ENCODE measurements at places on chromosomes 13 and 19. TPM values are rescaled to one million over a fixed set of nuclear protein-coding genes. Genes with fewer than 3 reads are reported as not detected.

ZNF575 gene
- not detected for polyA plus RNA-seq

KIR2DL4 gene
- polyA plus RNA-seq = not detected

ZNF763 gene
- 17.9 TPM for polyA plus RNA-seq

KCTD12 gene
- polyA plus RNA-seq = 2.7 TPM

ZNF358 gene
- polyA plus RNA-seq = 22.0 TPM

TEX29 gene
- polyA plus RNA-seq = not detected

CGB1 gene
- not detected for polyA plus RNA-seq

P2RY11 gene
- 5.4 TPM for polyA plus RNA-seq

HSD17B14 gene
- 0.40 TPM for polyA plus RNA-seq

SEMA6B gene
- polyA plus RNA-seq = 21.6 TPM

RFPL4A gene
- polyA plus RNA-seq = not detected

FCER2 gene
- polyA plus RNA-seq = not detected

RGL3 gene
- polyA plus RNA-seq = not detected

DACT3 gene
- 32.5 TPM for polyA plus RNA-seq

ZNF610 gene
- polyA plus RNA-seq = 23.1 TPM

FXYD1 gene
- not detected for polyA plus RNA-seq

SLITRK5 gene
- polyA plus RNA-seq = 4.3 TPM

MRPL34 gene
- polyA plus RNA-seq = 85.1 TPM

OR7C2 gene
- polyA plus RNA-seq = not detected

APLP1 gene
- 390 TPM for polyA plus RNA-seq

ATP4A gene
- 0.34 TPM for polyA plus RNA-seq

CERS1 gene
- polyA plus RNA-seq = 21.7 TPM

DHPS gene
- 227 TPM for polyA plus RNA-seq

DCT gene
- not detected for polyA plus RNA-seq

FGF21 gene
- polyA plus RNA-seq = not detected
